ENCODE measurements at places on chromosomes 1 and 21.

DNA sequence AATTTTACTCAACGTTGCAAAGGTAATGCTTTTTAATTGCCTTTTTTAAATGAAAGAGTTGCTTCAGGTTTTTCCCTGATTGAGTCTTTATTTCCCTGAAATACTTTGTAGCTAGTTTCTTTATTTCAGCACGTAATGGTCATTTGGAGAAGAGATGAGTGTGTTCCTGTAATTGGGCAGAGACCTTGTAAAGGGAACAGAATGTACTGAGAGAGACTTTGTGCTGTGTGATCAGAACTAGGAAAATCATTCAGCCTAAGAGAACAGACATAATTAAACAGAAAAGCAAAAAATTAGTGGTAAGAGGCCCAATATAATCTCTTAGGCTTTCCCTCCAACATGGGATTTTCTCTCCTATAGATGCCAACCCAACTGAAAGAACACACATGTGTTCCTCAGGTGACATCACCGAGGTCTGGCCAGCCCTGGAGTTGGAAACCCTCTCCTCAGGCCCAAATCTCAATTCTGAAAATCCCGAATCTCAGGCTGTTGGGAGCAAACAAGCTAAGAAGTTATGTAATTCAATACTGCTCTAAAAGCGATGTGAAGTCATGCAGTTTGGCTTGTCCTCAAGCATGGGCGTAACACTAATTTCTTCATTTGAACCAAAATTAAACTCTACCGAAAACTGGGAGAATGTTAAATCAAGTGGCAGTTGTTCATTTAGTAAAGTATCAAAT, 102.0 kb downstream of the TGFB2 start:
- DNase-seq = no peak

GRCh38 chr1:224510880-224511645, 76.5 kb upstream of the WDR26 start:
- DNase-seq = no peak

GRCh38 chr1:214213136-214213535, 67.8 kb upstream of the SMYD2 start:
- no peak for DNase-seq

DNA sequence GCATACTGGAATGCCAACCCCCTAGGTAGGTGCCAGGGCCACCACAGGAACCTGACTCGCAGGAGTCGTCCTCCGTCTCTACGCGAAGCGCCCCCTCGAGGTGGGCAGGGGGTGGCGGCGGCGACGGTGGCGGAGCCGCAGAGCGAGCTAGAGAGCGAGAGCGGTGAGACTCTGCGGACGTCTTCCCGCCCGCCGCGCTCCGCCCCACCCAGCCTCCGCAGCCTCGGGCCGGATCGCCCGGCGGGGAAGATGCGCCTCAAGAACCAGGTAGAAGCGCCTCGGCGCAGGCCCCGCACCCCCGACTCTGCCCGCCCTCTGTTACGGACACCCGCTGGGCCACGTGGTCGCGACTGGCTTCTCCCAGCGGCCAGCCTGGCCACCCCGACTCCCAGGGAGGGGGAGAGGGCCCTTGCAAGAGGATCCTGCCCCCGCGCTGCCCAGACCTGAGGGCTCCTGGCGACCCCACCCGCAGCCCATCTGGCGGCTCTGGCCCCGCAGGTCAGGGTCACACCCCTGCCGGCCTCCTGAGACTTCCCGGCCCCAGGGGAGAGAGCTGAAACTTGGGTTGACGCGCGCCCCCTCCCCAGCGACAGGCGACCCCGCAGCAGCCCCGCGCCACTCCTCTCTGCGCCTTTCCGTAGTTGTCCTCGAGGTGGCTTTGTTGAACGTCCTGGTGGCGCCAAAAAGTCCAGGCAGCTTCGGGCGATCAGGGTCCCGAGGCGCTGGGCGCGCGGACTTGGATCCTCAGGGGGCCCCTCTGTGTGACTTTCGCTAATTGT, 24.4 kb upstream of the AGBL4 start:
- DNase-seq = no peak

DNA sequence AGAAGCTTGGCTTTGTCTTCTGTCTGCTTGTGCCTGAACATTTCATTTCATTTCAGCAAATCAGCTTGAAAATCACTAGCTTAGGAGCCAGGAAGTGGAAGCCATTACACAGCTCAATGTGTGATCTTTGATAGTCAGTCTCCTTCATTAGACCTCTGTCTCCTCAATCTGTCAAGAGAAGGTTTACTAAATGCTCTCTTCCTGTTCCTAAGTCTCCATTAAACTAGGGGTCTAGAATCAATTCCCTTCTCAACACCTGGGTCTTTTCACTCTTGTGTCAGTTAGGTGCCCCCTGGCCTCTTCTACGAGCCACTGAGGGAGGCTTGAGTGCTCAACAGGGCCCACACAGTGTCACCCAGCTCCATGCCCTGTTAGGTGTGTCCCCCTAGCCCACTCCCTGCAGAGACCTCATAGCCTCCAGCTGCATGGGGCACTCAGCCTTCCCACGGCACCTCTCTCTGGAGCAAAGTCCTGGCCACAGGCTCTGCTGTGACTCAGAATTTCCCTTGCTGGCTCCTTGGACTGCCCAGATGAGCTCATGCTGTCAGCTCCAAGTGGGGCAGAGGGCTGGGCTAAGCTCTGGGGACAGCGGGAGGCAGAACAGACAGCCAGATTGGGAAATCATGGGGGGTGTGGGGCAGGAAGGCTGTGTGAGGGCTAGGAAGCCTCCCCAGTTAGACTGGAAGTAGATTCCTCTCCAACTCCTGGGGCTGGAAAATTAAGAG, 115.7 kb upstream of the IPO9 start:
- DNase-seq = no peak

DNA sequence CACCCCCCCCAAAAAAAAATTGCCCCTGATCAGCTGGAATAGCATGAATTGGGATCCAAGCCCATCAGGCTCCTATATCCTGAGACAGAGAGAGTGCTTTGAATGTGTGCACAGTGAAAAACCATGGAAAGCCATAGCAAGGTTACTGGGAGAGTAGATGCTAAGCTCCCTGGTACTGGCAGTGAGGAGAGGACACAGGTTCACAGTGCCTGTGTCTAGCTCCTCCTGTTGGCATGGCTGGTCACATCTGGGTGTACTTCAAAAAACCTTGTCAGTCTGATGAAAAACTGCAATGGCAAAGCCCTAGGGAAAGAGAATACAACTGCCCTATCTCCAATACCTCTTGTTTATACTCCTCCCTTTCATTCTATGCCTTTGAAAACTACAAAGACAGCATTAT, 12.9 kb downstream of the COPA start:
- no peak for DNase-seq

GRCh38 chr1:29271724-29272123, 35.4 kb downstream of the PTPRU start:
- DNase-seq = no peak

DNA sequence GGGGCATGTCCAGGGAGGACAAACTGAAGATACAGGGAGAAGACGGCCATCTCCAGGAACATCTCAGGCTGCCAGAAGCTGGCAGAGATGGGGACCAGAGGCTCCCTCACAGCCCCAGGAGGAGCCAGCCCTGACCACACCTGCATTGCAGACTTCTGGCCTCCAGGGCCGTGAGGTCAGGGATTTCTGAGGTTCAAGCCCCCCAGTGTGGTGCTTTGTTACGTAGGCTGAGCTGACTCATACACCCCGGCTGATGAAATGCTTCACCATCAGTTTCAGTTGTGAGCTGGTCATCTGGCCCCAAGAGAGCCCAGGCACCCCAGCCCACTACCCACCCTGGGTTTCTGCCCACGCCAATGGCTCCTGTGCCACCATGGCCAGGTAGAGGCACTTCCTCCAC, 106.4 kb downstream of the SIK1 start:
- DNase-seq = no peak

DNA sequence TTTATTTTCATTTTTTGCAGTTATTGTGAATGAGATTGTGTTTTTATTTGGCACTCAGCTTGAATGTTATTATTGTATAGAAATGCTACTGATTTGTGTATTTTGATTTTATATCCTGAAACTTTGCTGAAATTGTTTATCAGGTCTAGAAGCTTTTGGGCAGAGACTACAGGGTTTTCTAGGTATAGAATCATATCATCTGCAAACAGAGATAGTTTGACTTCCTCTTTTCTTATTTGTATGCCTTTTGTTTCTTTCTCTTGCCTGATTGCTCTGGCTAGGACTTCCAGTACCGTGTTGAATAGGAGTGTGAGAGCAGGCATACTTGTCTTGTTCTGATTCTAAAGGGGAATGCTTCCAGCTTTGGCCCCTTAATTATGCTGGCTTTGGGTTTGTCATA, 27.3 kb downstream of the ZNF691 start:
- DNase-seq = no peak

DNA sequence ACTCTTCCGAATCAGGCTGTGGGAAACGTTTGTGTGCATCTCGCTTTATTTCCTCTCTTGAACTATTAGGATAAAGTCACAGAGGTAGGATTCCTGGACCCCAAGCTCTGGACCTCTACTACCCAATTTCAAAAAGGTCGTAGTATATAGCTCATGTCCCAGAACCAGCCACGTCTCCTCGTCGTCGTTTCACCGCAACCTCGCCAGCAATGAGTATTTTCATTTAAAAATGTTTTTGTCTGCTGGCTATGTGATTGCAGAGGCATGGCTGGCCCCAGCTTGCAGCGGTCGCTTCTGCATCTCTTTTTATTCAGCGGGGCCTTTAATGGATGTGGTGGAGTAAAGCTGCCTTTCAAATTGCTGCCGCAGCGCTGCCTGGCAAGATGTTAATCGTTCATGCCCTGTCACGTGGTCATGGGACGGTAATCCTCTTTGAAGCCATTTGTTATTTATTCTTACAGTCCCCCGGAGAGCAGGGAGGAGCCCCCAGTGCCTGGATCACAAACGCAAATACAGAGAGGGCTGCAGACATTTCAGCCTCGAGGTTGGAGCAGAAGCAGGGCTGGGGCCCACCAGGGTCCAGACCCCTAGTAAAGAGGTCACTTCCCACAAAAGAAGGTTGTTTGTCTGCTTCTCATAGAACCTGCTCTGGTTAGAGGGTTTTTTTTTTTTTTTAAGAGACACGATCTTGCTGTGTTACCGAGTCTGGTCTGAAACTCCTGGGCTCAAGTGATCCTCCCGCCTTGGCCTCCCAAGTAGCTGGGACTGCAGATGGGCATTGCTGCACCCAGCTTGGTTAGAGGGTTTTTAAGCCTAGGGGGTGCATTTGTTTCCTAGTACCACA, 11.6 kb upstream of the NPHP4 start:
- DNase-seq = no peak

DNA sequence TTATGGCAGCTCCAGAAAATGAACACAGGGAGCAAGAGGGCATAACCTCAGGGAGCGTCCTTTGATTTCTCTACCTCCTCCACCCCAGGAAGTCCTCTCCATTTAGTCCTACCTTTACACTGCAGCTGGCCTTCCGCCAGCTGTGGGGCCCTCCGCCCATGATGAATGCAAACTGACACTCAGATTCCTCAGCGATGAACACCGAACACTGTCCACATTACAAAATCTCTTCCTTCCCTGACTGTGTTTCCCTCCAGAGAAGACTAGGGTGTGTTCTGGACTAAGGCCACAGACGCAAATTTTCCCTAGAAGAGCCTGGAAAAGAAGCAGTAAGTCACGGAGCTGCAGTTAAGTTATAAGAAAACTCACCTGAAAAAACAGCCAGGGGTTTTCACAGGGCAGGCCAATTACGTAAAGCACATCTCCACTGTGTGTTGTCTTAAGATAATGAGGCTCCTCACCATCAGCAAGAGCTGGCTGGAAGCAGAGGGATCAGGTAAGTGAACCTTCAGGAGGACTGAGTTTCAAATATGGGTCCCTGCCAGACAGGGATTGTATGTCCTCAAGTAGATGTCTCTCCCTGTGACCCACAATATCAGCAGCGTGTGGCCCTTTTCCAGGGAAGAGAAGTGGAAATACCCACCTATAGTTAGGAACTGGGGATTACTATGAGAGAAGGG, 46.3 kb upstream of the ATP1B1 start:
- no peak for DNase-seq

GRCh38 chr21:27756191-27756590, 789.3 kb upstream of the ADAMTS5 start:
- DNase-seq = no peak

GRCh38 chr1:21335750-21336224, 45.5 kb upstream of the ECE1 start:
- DNase-seq = no peak
